ENCODE measurements at places on chromosomes 16 and 17. TPM values are rescaled to one million over a fixed set of nuclear protein-coding genes. Genes with fewer than 3 reads are reported as not detected.

DNA sequence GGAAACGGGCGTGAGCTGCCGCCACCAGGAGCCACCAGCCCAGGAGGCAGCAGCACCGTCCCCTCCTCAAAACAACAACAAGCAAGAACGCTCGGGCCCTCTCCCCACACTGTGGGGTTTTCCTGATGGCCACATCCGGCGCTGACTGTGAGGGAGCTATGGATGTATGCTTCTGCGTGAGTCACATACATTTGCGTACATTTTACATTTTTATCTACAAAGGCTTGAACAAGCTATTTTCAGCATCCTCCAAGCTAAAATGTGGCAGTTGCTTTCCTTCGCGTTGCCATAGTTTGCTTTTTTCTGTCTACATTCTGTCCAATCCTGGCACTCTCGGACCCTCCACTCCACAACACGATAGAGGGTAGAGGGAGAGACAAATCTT lies 2.0 kb upstream of the ABR start:
- DNase-seq: peak; percentile 49

Gene TMEM114
- total RNA-seq: not detected

DNA sequence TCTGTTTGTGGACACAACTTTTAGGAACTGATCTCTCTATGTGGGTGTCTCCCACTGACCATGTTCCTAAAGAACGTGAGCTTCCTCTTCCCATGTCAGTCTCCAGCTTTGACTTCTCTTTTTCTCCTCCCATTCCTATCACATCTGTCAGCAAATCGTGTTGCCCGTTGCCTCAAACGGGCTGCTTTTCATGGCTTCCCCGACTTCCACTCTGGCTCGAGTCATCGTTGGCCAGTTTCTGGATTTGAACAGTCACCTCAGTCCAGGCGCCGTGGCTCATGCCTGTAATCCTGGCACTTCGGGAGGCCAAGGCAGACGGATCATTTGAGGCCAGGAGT lies 5.4 kb downstream of the ABCC1 start:
- DNase-seq: peak; percentile 18

Gene CDRT15
- total RNA-seq: not detected

DNA sequence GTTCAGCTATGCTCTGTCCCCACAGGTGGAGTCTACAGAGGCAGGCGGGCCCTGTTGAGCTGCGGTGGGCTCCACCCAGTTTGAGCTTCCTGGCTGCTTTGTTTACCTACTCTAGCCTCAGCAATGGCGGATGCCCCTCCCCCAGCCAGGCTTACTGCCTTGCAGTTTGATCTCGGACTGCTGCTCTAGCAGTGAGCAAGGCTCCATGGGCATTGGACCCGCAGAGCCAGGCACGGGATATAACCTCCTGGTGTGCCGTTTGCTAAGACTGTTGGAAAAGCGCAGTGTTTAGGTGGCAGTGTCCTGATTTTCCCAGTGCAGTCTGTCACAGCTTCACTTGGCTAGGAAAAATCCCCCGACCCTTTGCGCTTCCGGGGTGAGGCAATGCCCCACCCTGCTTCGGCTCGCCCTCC lies 89.1 kb downstream of the BCAS3 start:
- DNase-seq: no peak

GRCh38 chr17:282000-282911 lies 70.4 kb downstream of the RPH3AL start:
- DNase-seq: no peak

DNA sequence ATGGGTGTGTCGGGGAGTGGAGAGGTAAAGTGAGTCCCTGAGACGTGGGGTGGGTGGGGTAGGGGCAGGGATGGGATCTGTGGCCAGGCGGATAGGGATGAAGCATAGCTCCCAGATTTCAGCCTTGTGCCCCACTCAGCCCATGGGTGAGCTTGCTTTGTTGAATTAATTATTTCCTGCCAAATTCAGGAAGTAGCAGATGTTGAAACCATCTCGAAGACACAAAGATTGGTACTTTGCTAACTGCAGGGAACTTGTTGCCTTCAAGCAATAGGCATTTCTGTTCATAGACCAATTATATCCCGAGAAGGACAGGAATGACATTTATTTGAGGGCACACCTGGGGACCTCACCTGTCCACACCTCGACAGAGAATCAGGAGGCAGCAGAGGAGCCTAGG lies 11.0 kb upstream of the C16orf74 start:
- no peak for DNase-seq

Gene MAP2K6
- 7.9 TPM for total RNA-seq

DNA sequence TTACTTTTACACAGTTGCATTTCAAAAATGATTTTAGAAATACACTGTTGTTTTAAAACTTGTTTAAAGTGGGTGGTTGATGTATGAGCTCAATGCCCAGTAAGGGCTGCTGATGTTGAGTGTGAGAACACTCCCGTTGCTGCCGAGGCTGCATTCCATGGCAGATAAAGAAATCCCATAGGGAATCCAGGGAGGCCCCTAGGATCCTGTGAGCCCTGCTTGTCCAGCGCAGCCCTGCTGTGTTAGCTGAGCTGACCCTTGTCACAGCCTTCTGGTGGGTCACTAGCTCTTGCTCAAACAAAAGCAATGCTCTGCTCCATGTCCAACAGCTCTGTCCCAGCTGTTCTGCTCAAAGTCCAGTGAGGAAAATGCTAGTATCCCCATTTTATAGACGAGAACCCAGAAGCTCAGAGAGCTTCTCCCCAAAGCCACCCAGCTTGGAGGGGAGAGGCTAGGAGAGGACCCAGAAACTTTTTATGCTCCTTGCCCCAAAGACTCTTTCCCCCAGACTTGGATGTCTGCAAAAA lies 18.6 kb upstream of the COL1A1 start:
- DNase-seq: peak; percentile 93

DNA sequence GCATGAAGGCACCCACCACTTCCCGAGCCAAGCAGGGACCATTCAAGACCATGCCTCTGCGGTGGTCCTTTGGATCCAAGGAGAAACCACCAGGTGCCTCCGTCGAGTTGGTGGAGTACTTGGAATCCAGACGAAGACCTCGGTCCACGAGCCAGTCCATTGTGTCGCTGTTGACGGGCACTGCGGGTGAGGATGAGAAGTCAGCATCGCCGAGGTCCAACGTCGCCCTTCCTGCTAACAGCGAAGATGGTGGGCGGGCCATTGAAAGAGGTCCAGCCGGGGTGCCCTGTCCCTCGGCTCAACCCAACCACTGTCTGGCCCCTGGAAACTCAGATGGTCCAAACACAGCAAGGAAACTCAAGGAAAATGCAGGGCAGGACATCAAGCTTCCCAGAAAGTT lies 63.4 kb downstream of the DHRS7C start:
- no peak for DNase-seq

Gene CDH1
- total RNA-seq: 15.9 TPM

DNA sequence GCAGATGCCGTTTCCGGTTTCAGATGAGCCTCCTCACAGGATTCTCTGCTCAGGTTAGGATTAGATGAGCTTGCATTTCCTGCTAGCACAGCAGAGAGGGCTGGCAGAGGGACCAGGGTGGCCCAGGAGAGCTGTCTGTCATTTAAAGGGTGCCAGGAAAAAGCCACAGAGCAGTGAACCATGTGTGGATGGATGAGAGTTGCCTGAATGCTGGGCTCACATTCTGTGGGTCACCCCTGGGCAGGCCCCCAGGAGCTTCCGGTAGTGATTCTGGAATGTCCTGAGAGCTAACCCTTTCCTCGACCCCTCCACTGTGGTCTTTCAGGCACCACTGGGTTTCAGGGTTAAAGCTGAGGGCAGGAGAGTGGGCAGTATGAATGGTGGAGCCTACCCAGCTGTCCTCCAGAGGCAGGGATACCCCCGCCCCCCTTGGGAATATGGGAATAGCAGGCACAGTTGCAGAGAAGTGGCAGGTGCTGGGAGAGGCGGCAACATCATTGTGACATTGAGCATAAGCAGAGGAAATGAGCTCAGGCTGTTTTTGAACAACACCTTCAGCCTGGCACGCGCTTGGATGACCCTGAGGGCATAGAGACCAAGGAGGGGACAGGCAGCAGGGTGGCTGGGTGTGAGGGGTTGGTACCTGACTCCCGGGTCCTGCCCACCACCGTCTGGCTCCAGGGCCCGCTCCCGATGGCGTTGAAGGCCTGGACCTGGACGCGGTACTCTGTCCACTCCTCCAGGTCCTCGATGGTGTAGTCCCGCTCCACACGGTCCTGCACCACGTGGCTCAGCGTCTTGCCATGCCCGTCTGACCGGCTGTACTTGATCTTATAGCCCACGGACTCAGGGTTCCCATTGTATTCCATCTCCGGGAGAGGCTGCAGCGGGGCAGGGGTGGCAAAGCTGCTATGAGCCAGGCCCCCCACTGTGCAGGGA lies 83.0 kb upstream of the CDC42EP4 start:
- DNase-seq: no peak

GRCh38 chr16:1713933-1714332 lies 7.9 kb downstream of the MAPK8IP3 start:
- DNase-seq: no peak

GRCh38 chr17:69046121-69046807 lies 14.5 kb downstream of the ABCA9 start:
- peak; percentile 76 for DNase-seq

Gene CSH1
- 0.72 TPM for total RNA-seq

- no peak for DNase-seq
These were observed 29.4 kb upstream of the MLKL start for GRCh38 chr16:74729783-74730683.

- no peak for DNase-seq
These were observed 16.5 kb downstream of the KATNIP start for GRCh38 chr16:27566417-27566816.

- DNase-seq: no peak
These were observed 16.2 kb upstream of the BMERB1 start for GRCh38 chr16:15418206-15418605.

Gene OTOP3
- not detected for total RNA-seq

DNA sequence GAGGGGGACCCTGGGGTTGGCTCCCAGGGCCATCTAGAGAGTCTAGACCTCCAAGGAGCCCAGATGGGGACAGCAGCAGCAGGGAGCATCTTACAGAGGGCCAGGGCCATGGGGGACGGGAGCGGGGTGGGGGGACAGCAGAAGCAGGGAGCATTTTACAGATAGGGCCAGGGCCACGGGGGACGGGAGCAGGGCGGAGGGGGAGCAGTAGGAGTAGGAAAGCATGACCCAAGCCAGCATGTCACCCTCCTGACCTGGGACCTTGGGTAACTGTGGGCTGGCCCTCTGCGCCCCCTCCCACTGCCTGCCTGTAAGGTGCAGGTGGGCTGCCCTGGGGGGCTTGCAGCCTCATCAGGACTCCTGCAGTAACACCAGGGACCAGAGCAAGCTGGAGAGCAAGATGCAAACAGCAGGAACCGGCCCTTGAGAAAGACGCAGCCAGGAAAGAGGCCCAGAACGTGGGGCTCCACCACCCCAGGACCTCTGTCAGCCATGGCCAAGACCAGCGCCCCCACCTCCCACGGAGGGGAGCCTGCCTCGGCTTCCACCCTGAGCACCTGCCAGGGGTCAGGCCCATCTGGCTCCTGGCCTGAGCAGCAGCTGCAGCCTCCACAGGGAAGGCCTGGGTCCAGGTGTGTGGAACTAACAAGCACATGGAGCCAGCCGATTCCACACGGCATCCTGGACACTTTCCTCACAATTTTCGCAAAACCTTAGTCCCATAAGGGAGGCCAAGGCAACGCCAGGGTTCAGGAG lies 2.4 kb downstream of the ZNF598 start:
- DNase-seq: no peak

- DNase-seq: no peak
These were observed 125.0 kb upstream of the RPL38 start for GRCh38 chr17:74078363-74078941.

Gene RAC3
- 8.7 TPM for total RNA-seq

Measured in umbilical cord (tissue), 2 donors.